Central memory CD8-positive, alpha-beta T cell (primary cell): ENCODE measurements at places on chromosomes 3 and 15.

GRCh38 chr3:122183521-122183892, at the start of gene CASR:
Gene CASR, plus strand, starts transcription at chr3:122183668. Its CDS starts 70,522 bp downstream, at chr3:122254190.
- DNase-seq: no peak

DNA sequence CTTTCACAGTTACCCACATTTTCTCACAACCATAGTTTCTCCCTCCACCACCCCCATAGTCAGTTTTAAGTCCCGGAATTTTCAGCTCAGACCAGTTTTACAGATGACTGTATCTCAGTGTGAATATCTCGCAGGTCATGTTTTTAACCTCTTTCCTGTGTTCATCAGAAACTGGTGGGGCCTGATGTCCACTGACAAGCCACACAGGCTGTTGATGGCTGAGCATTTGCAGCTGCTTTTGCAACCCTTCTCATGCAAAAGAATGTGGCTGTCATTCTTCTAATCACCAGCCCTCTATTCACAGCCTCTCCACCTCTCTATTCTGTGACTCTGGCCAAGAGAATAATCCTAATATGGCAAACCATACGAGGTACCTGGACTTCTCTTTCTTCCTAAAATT, 8.5 kb downstream of the GYG1 start:
- DNase-seq: no peak

- no peak for DNase-seq
These were observed 194.5 kb downstream of the MEX3B start for GRCh38 chr15:81851325-81851724.

- no peak for DNase-seq
These were observed 164.6 kb downstream of the GOLGA6L4 start for GRCh38 chr15:84400017-84400740.

GRCh38 chr15:43118286-43118685, 12.4 kb upstream of the UBR1 start:
- DNase-seq: no peak

DNA sequence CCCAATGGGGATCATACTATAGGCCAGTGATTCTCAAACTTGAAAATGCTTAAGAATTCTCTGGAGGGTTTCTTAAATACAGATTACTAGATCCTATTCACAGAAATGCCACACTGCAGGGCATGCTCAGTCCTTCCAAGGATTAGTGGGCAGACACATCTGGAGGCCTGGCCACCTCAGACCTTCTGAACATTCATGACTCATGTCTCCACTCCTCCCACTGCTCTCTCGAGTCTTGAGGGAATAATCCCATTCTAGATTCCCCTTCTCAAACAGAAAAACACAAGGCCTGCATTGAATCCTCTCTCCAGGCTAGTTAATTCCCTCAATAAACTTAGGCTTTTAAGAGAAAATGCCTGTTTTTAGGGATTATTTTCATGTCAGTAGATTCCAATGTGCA, 22.1 kb downstream of the ZNF621 start:
- no peak for DNase-seq

GRCh38 chr15:73934281-73934680, 8.0 kb downstream of the LOXL1 start:
- no peak for DNase-seq

DNA sequence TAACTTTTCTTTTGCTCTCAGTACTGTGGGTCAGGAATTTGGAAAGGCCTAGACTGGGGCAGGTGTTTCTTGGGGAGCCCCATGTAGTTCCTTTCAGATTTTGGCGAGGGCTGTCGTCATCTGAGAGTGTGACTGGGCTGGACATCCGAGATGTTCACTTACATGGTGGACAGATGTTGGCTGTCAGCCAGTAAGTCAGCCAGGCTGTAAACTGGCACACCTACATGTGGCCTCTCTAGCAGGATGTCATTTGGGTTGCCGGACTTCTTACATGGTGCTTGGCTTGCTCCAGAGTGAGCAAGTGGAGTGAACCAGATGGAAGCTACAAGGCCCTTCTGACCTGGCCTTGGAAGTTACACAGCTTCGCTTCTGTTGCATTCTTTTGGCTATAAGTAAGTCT, 20.7 kb downstream of the TATDN2 start:
- no peak for DNase-seq

- DNase-seq: no peak
These were observed 15.7 kb upstream of the RBP1 start for GRCh38 chr3:139555249-139555648.

DNA sequence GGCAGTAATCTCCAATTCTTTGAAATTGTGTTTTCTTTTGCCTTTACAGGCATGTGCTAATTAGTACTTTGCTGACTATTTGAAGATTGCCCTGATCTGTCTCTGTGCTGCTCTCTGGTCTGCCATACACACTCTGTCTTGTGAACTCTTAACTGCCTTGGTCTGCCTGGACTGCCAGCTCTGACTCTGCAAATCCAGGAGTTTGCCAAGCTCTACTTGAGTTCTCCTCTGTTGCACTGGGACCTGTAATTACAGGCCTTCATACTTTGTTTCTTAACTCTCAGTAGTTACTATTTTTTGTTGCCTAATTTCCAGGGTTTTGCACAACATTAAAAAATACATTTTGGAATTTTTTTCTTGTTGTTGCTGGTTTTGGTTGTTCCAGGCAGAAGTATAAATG, 155.0 kb downstream of the RSRC1 start:
- DNase-seq: no peak

GRCh38 chr3:126546013-126546412, 12.7 kb downstream of the C3orf22 start:
- no peak for DNase-seq

GRCh38 chr3:44962621-44963393, 13.2 kb downstream of the ZDHHC3 start:
- DNase-seq: no peak

- no peak for DNase-seq
These were observed 36.9 kb upstream of the CMSS1 start for GRCh38 chr3:99780749-99781148.

DNA sequence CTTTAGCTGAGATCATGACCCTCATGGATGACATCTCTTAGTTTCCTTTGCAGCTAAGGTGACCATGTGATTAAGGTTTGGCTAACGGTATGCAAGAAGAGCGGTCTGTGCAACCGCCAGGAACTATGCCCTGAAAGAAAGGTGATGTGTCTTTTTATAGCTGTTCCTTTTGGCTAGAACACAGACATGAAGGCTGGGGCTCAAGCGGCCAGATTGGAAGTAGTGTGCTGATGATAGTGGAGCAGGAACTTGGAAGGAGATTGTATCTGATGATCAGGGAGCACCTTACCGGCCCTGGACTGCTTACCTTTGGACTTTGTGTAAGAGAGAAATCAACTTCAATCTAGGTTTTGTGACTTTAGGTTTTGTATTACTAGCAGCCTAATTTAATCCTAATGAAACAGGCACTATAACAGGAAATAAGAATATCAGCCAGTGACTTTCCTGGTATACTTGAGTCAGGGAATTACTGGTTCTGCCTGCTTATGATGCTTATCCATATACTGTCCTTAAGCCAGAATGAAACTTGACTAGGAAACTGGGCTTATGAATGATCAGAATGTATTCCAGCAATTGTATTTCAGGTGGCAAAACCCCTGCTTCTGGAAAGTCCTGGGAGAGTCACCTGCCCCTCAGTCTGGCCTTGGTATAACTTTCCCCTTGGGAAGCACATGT, 164.3 kb upstream of the LRIG1 start:
- no peak for DNase-seq

DNA sequence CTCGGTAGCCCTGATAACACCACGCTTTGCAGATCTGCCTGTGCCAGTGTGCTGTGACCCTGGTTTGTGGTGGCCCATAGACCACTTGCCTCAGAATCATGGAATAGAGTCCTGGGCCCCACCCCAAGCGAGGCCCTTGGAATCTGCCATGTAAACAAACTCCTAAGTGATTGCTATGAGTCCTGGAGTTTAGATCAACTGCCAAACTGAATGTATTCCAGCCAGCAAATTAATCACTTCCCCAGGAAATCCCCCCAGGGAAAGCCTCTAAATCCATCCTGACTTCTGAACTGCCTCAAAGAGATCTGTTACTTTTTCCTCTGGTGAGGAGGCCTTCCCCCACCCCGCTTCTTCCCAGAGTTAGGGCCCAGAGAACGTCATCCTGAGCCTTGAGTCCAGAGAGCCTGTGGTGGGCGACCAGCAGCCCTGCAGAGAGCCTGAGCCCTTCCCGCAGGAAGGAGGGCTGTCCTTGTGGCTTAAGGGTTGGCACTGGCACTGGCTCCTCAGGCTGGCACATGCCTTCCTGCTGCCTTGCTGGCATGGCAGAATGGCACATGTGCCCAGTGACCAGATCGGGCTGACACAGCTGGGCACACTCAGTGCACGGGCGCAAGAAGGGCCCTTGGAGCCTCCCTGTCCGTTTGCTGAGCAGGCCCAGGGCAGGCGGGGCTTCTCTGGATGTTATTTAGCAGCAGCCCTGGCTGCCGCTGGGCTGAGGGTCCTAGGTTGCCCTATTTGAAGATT, 50.6 kb upstream of the PLXNA1 start:
- DNase-seq: no peak

- no peak for DNase-seq
These were observed 84.7 kb downstream of the SEC22A start for GRCh38 chr3:123286308-123287023.
